ENCODE measurements at places on chromosomes 12 and 14.

DNA sequence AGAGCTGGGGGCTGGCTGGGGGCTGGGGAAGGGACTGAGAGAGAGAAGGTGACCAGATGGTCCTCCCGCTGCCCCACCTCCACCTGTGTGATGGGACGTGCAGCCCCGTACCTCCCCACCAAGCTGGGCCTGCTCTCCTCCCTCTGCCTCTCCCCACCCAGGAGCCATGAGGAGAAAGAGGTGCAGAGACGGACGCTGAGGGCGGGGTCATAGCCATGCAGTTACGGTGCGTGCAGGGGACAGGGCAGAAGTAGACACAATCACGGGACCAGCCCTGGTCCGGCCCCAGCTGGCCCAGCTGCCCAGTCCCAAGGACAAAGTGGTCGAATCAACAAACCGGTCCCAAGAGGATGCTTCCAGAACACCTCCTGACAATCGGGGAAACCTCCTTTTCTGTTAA is 33.2 kb downstream of the RFLNA start:
- no peak for DNase-seq

DNA sequence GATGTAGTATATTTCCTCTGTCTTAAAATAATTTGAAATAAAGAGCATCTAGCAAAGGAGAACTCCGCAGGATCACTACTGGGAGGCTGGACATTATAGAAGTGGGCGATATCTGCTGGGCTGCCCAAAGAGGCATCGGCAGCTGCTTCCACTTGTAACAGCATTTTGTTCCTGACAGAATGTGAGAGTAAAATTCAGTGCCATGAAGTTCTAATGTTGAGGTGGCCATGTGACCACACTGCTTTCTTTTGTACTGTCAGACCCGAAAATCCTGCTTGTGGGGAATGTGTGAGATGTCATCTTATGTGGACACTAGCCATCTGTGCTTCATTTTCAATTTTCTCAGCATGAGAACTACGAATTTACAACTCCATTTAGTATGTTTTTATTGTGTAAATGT is 151.9 kb downstream of the ACSS3 start:
- DNase-seq: no peak

GRCh38 chr14:21672116-21672515 is 1.5 kb downstream of the OR4E1 start:
- no peak for DNase-seq

GRCh38 chr12:132275110-132275531 is 54.3 kb downstream of the GALNT9 start:
- DNase-seq: no peak

- DNase-seq: peak; percentile 81
Observed at GRCh38 chr12:124795081-124795948, 68.3 kb downstream of the SCARB1 start.

DNA sequence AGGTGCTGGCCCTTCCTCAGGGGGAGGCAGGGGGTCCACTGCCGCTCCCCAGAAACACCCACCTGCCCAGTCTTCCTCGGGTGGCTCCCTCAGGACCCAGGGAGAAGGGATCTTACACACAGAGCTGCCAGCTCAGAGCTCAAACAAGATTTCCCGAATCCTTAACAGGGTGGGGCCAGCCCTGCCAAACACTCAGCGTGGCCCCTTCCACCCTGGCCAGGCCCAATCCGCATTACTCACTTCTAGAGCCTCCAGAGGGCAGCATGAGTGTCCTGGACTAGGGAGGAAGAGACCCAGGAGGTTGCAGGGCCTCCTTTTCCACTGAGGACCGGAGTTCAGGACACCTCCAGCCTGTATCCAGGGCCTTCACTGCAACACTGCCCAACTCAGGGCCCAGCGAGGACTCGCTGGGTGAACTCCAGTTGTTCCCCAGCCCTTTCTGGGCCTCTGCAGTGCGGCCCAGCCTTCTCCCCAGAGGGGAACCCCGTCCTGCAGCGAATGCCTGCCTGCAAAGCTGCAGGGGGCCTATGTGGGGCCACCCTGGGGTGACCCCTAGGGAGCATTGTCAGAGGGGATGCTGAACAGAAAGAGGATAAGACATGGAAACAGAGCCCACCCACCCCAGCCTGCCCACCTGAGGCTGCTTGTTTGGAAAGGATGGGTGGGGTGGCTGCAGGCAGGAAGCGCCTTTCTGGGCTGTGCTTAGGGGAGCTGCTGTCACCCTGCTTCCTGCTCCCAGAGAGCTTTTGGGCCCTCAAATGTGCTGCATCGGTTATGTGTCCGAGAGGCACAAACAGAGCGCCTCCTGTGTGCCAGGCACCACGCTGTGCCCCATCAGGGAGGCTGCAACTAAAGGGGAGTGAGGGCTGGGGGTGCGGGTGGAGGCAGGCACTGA is 43.8 kb downstream of the CCNK start:
- DNase-seq: no peak

DNA sequence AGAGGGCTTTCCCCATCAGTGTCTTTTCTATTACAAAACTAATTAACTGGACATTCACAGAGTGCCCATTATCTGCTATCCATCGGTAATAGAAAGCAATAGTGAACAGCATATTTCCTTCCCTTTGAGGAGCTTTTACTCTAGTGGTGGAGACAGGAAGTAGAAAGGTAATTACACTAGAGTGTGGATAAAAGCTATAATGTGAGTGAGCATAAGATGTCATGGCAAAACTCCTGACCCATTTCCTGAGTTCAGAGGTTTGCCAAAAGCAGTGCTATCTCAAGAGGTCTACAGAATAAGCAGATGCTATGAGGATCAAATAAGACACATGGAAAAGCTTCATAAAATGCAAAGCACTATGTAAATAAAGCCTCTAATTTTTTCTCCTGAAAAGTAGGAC is 24.0 kb downstream of the TIMELESS start:
- DNase-seq: no peak

DNA sequence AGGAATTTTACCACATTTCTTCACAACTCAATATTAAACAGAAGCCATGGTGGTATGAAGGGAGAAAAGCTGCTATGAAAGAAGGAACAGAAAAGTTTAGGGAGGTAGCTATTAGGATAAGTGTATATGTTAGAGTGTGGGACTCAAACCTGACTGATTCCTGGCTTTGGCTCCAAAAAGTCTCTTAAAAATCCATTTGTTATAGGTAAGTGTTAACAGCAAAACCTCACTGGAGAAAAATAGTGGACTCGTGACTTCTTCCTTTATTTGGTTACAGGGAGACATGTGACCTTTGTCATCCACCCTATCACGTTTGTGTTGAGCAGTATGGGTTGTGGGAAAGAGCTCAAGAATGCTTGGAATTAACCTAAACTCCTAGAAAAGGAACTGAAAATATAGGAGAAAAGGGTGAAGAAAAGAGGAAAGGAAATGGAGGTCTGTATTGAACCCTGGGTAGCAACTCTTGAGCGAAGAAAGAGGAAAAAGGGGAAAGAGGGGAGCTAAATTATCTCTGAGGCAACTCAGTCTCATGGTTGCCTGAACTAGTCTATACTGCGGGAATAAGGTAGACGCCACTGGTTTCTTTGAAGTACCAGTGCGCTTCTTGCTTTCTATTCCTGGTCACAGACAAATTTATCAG is 3.6 kb upstream of the EID3 start:
- no peak for DNase-seq

- no peak for DNase-seq
Observed at GRCh38 chr12:129532707-129533499, 370.9 kb downstream of the TMEM132D start.

DNA sequence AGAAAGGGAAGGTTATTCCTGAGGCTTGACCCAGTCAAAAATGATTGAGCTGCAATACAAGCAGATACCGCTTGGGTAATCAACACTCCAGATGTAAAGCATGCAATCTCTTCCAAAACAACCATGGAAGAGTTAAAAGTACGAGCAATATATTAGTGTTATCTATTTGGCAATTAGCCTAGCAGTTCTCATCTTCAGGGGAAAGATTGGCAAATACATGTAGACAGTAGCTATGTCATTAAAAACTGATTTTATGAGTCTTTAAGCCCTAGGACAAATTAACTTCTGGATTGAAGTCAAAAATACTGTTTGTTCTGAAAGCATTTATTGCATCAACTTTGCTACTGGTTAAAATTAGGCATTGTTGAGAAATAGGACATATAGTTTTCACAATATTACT is 9.3 kb upstream of the GYS2 start:
- no peak for DNase-seq

- no peak for DNase-seq
Observed at GRCh38 chr12:48029491-48030172, 25.4 kb upstream of the COL2A1 start.

DNA sequence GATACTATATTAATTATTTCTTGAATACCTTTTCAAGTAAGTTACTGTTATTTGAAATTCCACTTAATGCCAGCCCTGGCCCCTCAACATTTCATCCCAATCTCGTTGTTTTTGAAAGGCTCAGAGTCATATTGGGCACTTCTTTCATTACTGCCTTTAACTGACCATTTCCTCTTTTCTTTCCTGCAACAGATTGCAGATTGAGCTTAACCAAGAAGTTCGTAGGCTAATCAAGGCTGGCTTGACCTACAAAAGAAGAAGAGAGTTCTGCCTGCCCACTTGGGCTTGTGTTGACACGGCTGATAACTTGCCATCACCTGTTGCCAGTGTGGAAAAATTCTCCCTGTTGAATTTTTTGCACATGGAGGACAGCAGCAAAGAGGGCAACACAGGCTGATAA is 91.0 kb downstream of the FLRT2 start:
- no peak for DNase-seq

- DNase-seq: no peak
Observed at GRCh38 chr14:51921026-51921425, 60.6 kb downstream of the GNG2 start.

GRCh38 chr12:70240673-70241072 is 2.6 kb upstream of the CNOT2 start:
- no peak for DNase-seq

- DNase-seq: no peak
Observed at GRCh38 chr14:51681411-51681810, 29.7 kb downstream of the FRMD6 start.

DNA sequence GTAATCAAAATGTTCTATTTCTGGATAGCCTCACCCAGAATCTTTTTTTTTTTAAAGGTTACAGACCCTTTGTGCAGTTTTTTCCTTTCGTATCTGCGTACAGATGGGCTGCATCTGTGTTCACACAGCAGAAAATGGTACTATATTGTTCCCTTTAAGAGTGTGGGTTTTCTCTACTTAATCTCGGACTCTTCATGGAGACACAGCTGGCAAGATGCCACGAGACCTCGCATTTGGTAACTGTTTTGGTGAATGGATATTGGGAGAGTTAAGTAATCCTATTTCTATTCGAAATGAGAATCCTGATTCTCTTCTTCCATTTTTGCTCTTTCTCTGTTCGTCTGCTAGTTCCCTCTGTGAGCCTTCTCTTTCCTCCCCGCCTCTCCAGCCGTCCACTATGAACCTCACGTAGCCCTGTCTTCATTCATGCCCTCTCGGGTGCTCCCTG is 85.7 kb downstream of the SAMD4A start:
- no peak for DNase-seq

DNA sequence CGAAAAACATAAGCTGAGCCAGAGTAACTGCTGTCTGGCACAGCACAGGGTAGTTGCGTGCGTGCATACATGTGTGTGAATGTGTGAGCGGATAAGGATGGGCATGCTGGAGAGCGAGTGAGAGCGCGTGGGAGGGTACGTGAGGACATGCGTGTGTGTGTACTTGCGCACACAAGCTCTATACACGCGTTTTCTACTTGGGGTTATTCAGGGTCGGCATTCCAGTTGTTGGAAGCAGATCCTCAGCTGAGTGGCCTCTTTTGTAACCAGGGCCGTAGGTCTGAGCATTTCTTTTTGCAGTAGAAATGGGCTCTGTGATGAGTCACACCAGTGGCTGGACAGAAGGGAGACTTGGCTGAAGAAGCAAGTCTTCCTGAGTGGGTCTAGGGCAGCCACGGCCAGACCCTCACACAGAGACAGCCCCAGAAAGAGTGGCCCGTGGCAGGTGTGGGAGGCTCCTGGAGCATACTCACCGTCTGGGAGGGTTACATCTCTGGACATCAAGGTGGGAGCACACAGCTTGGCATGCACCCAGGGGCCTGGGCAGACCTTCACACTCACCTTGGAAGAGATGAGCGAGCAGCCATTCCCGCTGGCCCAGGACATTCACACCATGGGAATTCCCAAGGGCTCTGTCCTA is 78.0 kb downstream of the LRRC74A start:
- DNase-seq: no peak

- DNase-seq: no peak
Observed at GRCh38 chr14:73188501-73188911, 48.8 kb upstream of the PAPLN start.

DNA sequence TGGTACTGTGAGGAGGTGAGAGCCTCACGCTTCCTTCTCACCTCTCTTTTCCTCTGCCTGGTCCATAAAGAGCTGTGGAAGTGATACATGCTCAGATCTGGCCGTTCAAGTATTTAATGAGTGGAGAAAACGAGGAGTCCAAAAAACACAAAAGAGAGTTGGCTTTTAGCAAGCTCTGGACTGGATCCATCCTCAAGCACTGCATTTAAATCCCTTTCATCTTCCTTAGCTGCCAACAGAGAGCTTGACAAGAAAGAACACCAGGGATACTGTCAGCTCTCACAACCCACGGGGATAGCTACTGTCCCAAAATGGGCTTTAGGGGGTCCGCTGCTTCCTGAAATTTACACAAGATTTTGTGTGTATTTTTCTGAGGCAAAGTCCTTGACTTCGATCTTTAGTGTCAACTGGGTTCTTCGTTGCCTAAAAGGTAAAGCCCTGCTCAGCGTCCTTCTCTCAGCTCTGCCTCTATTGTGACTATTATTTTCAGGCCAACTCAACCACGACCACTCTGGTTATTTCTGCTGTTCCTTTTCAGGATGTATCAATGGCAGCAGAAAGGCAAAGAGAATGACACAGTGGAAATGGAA is 120.9 kb downstream of the TMTC1 start:
- no peak for DNase-seq

- DNase-seq: no peak
Observed at GRCh38 chr12:27965966-27966365, 6.6 kb downstream of the PTHLH start.

- DNase-seq: no peak
Observed at GRCh38 chr12:70042675-70043074, 200.6 kb upstream of the CNOT2 start.

GRCh38 chr12:20210621-20211215 is 157.6 kb upstream of the PDE3A start:
- no peak for DNase-seq

DNA sequence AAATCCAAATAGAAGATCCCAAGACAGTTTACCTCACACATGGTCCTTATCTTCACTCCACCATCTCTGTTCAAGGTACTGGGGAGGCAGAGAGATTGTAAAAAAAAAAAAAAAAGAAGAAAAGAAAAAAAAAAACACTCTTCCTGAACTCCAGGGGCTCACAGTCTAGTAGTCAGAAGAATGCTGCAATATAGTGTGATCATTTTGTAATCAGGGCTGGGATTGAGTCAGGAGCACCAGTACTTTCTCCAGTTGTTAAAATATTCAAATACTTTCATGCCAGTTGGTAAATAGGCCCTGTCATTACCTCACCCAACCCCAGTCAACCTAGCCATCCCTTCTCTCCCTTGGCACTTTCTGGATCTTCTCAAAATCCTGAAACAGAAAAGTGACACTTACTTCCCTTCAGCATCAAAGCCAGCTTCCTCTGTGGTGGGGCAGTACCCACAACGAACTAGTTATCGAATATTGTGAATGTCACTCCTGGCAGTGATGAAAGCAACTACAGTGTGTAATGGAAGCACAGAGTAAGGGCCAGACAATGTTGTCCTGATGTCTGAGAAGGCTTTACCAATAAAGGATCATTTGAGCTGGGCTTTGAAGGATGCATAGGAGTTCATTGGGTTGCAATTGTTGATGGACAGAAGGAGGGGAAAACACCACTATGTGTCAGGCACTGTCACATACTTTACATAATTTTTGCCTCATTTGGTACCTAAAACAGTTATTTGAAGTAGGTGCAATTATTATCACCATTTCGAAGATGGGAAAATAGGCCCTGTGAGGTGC is 44.3 kb upstream of the HSPB8 start:
- DNase-seq: no peak

- no peak for DNase-seq
Observed at GRCh38 chr14:22484632-22485031, 104.4 kb downstream of the DAD1 start.

Data from GM20000 (cell line).